Stimulated activated CD4-positive, alpha-beta T cell treated with anti-CD3 and anti-CD28 coated beads, Interleukin-15, amount 100 ng/mL, for 1 hour (primary cell): ENCODE measurements at places on chromosomes 7 and 10.
A peak's percentile ranks its signal among the peaks of the same experiment; 100 is the strongest.

GRCh38 chr10:72679838-72680241 is 12.1 kb upstream of the MCU start:
- no peak for DNase-seq

GRCh38 chr7:42099066-42099465 is 137.9 kb downstream of the GLI3 start:
- DNase-seq: no peak

GRCh38 chr10:130392031-130392430 is 255.8 kb downstream of the GLRX3 start:
- no peak for DNase-seq

DNA sequence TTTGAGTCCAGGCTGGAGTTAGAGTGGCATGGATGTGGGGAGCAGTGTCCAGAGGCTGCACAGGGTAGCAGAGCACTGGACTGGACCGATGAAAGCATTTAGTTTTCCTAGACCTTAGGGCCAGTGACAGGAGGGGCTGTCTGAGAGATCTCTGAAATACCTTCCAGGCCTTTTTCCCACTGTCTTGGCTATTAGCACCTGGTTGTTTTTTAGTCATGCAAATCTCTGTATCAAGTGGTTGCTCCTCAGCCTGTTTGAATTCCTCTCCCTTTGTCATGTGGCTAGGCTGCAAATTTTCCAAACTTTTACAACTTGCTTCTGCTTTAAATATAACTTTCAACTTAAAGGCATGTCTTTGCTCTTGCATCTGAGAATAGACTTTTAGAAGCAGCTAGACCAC is 504.3 kb upstream of the VSTM2A start:
- DNase-seq: no peak

GRCh38 chr7:20270867-20271266 is 53.7 kb upstream of the MACC1 start:
- no peak for DNase-seq

- no peak for DNase-seq
These were observed 473.7 kb upstream of the PODXL start for GRCh38 chr7:132030086-132030568.

GRCh38 chr7:152969335-152969734 is 209.8 kb downstream of the ACTR3B start:
- DNase-seq: no peak

GRCh38 chr7:51066405-51066882 is 250.2 kb downstream of the COBL start:
- no peak for DNase-seq

GRCh38 chr10:99619090-99619800 is 994 bp downstream of the SLC25A28 start:
- no peak for DNase-seq

- no peak for DNase-seq
These were observed 37.5 kb upstream of the MTPN start for GRCh38 chr7:136014659-136015058.

GRCh38 chr10:11237571-11237970 is 219.9 kb downstream of the CELF2 start:
- no peak for DNase-seq

DNA sequence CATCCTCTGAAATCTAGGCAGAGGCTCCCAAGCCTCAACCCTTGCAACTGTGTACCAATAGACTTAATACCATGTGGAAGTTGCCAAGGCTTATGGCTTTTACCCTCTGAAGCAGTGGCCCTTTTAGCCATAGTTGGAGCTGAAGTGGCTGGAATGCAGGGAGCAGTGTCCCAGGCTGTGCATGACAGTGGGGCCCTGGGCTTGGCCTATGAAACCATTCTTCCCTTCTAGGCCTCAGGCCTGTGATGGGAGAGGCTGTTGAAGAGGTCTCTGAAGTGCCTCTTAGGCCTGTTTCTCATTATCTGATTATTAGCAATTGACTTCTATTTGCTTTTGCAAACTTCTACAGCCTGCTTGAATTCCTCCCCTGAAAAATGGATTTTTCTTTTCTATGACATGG is 612.7 kb upstream of the ZWINT start:
- no peak for DNase-seq

DNA sequence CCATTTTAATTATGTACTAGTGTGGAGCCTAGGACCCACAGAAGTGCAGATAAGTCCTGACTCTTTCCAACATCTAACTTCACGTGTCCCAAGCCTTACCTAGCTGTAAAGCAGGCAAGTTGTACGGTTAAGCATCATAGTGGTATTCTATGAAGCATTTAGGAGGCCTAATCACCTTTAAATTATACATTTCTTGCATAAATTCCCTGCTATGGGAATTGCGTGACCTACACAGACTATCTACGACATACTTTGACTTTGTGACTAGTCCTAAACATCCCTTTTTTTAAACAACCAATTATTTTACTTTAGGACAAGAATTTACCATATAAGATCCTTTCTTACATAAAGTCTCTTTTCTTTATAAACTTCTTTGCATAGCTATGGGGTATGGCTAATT is 37.7 kb upstream of the LRGUK start:
- no peak for DNase-seq

DNA sequence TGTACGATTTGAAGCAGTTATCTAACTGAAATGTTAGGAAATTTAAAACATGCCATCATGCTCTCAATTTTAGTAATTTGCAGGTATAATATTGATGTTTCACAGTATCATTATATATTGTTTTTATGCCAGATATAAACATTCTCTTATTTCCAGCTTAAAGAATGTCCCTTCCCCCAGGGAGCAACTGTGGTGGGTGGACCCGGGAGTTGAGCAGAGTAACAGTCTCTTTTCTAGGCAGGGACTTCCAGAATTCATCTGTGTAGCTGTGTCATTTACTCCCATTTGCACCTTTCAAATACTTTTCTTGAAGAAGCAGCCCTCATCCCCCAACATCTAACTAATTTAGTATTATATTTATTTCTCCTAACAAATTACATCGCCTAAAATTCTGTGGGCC is 9.6 kb downstream of the INPP5F start:
- no peak for DNase-seq

GRCh38 chr7:727104-727805 is at the start of gene PRKAR1B:
TSS of gene PRKAR1B (minus strand) at chr7:727281. CDS start at chr7:711505, 15,776 bp downstream.
- DNase-seq: peak; percentile 40

DNA sequence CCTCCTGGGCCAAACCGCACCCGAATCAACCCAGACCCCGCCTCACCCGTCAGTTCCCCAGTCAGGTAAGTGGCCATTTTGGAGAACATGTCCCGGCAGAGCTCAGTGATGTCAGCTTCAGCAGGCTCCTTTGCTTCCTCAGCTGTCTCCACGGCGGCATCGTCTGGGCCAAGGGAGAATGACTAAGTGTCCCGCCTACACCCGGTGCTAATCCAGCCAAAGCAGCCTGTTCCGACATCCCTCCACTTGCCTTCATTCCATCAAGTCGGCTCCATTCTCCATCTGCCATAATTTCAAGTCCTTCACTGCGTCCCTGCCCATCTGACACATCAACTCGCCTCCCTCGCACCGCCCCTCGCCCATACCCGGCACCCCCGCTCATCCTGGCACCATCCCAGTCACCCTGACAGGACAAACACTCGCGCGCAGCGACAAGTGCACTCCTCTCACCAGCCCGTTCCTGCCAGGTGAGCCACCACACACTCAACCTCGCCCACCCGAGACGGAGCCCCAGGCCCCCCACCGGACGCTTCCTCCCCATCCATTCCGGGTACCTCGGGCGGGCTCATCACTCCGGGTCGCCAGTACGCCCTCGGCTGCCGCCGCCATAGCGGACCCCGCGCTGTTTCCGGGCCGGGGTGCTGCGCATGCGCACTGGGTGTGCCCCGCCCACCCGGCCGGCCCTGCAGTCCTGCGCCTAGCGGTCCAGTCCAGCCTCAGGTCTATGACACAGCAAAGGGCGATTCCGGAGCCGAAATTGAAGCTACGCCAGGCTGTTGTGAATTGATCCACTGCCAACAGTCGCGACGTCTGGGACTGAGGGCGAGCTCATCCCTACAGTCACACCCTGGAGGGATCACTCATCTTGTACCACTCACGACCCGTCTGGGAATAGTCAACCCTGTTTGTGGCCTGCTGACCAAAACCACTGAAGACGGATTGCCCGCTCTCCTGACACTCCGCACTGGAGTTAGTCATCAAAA is at the start of gene BLOC1S2:
BLOC1S2 (minus strand) TSS at position 630 of the 983 bp plus-strand sequence; CDS start at position 609, 21 bp downstream.
- peak; percentile 85 for DNase-seq

DNA sequence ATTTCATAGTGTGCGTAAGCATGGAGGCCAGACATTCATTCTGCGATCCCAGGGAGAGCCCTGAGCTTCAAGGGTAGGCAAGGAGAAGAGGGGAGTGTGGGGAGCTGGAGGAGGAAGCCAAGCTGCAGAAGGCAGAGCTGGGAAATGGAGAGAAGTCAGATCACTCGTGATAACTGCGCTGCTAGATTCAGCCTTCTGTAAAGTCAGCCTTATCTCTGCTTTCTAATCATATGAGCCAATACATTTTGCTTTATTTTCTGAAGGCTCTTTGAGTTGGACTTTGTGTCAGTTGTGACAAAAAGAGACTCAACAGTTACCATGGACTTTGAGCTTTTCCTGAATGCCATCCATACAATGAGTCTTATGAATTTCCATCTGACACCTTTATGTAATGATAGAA is 61.7 kb upstream of the CREB5 start:
- DNase-seq: no peak

GRCh38 chr7:158032561-158033115 is 555.0 kb downstream of the PTPRN2 start:
- no peak for DNase-seq

DNA sequence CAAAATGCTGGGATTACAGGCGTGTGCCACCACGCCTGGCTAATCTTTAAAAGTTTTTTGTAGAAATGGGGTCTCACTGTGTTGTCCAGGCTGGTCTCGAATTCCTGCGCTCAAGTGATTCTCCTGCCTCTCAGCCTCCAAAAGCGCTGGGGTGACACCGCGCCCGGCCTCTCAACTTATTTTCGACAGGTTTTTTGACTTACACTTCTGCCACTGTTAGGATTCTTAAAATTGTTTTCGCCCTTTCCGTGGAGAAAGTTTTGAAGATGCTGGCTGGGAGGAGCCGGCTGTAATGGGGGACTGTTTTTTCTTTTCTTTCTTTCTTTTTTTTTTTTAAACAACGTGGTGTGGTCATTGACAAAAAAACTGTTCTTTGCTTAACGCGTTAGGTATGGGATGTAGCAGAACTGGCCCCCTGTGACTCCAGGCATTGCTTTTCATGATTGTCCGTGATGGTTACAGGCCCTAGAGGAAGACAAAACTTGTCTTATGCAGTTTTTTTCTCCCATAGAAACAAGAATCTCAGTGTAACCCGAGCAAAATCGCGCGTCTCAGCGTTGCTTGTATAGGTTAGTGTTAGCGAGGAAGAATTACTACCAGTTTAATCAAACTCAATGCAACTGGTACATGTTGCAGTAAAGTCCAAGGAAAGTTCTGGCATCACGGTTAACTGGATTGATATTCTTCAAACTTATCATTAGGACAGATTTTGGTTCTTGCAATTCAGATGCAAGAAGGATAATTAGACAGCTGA is 72.2 kb downstream of the DAGLB start:
- no peak for DNase-seq

DNA sequence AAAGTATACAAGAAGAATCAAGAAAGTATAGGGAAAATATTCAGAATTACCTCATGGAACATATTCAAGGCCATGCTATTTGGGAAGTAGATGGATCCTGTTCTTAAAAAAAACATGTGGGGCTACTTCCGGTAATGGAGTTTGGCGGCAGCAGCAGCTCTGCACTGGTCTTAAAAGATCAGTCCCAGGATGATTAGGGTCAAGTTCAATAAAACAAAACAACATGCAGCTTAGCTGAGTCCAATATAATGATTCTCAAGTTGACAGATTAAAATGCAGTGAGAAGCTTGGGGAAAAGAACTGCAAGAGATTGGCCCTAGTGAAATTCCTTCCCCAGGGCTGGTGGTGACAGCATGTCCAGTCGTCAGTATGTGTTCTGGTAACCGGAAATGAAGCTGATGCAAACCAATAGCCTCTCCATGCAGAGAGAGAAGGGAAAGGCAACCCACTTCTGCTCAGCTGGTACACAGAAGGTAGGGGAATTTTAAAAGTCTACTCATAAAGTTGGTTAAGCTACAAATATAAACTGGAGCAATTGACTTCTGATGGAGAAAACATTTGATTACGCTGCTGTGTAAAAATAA is 305.1 kb upstream of the IMMP2L start:
- no peak for DNase-seq

GRCh38 chr7:106717955-106718871 is 57.3 kb upstream of the CCDC71L start:
- DNase-seq: peak; percentile 19

DNA sequence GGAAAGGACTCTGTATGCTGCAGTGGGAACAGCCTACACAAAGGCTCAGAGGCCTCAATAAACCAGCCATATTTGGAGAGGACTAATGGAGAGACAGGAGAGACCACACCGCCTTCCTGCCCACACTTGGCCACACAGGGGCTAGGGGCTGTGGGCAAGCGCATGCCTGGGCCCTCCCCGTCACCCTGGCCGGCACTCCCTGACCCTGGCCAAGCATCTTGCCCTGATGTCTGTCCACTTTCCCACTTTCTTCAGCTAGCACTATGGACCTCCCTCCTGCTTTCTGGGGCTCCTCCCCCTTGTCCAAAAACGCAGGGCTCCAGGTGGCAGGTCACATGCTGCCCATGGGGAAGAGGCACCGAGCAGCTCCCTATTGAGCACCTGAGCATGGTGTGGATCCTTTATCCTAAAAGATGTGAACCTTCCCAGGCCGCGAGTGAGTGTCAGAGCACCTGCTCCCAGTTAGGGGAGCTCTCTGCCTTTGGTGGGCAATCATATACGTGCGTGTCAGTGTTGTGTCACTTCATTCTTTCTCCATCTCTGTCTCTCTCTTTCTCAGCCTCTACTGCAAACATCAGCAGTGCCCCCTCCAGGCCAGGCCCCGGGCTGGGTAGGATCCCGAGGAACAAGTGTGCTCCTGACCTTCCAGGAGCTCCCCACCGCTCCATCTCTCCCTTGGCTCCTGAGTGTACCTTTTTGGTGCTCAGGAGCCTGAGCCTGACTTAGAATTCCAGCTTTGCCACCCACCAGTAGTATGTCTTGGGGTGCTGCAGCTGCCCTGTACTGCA is 74.0 kb downstream of the ZMIZ1 start:
- DNase-seq: no peak

DNA sequence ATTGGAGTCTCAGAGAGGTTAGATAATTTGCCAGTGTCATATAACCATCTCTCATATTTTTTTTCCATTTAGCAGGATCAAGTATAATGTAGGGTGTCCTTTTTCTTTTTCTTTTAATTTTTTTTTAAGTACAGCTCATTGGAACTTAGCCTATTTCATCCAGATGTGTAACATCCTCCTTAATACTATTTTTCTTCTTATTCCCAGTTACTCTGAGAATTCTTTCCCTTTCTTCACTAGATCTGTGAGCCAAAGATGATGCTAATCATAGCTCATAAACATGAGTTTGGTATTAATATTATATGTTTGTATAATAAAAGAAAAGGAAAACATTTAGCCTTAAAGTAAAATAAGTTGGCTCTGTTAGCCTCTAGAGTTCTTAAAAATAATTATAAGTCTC is 32.8 kb downstream of the PPP1R9A start:
- no peak for DNase-seq

- DNase-seq: no peak
These were observed 110.6 kb downstream of the KCNMA1 start for GRCh38 chr10:77526868-77527617.

GRCh38 chr7:116166156-116166555 is 44.2 kb upstream of the TES start:
- no peak for DNase-seq
